ENCODE measurements at places on chromosomes 3 and 15.

DNA sequence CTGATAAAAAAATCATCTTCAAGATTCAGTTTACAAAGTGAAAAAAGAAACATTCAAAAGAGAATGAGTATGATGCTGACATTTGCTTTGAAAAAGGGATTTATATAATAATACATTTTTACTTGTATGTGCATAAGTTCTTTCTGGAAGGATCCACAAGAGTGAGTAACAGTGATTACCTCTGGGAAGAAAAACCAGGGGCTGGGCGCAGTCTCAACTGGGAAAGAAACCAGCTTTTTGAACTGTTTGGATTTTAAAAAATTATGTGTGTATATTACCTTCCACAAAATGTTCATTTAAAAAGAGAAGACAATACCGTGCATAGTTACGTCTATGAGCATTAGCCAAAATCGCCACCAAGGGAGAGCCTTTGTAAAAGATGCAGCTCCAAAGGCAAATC is 1.3 kb downstream of the CLEC3B start:
- no peak for DNase-seq

GRCh38 chr3:12620305-12620704 is 43.6 kb downstream of the RAF1 start:
- no peak for DNase-seq

- no peak for DNase-seq
These were observed 101.2 kb downstream of the TPRA1 start for GRCh38 chr3:127489357-127489756.

GRCh38 chr3:36674816-36675215 is 89.5 kb downstream of the DCLK3 start:
- DNase-seq = no peak
